ENCODE measurements at places on chromosomes 3 and 15. TPM values are rescaled to one million over a fixed set of nuclear protein-coding genes. Genes with fewer than 3 reads are reported as not detected.
A peak's percentile ranks its signal among the peaks of the same experiment; 100 is the strongest.

The RASGRF1 gene
- 2.4 TPM for total RNA-seq

The KCNH8 gene
- 0.12 TPM for total RNA-seq

The COL6A6 gene
- not detected for total RNA-seq

The MEX3B gene
- 1.9 TPM for total RNA-seq

DNA sequence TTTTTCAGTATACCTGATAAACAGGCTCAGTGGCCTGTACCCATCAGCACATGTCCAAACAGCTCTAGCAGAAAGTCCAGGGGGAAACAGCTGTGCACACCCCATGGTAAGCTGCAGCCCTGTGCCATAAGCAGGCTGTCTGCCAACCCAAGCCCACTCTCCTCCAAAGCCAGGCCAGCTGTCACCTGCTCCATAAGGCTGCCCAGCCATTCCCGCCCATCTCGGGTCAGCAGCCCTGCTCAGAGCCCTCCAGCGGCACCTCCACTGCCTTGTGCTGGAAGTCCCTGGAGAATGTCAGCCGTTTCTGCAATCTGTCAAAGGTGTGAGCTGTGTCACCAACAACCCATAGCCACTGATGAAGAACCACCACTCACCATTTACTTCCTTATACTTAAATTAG lies 82.0 kb downstream of the NTRK3 start:
- no peaks in the 10 kb centered on the region for H3K36me3 ChIP-seq
- H3K4me1 ChIP-seq, result no peaks in the 10 kb centered on the region
- no peak overlapping the region for H3K4me3 ChIP-seq
- H3K27ac ChIP-seq, result no peak overlapping the region

DNA sequence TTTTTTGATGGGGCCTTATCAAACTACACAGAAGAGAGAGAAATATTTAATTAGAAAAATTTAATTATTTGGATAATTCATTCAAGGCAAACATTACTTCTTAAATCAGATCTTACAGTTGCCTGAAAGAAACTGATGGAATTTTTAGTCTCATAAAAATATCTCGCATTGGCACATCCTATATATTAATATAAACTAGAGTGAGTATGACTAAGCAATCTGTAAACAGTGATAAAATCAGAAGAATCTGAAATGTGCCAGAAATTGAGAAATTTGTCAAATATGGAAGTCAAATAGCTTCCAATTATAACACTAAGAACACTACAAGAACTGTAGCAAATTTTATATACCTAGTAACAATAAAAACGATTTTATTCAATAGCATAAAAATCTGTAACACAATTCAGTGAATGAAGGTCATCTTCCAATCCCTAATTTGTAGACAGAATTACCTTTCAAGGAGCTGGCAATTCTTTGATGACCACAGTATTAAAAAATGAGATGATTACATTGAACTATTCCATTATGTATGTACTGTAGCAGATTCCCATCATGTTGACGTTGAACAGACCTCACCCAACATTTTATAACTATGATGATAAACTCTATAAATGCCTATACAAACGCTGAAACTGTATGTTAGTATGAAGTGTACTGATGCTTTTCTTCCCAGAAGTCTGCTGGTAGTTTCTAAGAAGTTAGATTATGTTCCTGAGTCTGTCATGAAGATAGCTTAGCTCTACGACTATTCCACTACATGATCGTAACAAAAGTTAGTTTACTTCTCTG lies 63.0 kb downstream of the ALDH1A2 start:
- no peaks in the 10 kb centered on the region for H3K27me3 ChIP-seq
- DNase-seq, result no peak
- H3K36me3 ChIP-seq, result no peaks in the 10 kb centered on the region
- no peaks in the 10 kb centered on the region for H3K4me1 ChIP-seq
- no peak overlapping the region for H3K27ac ChIP-seq
- H3K4me3 ChIP-seq, result no peak overlapping the region

- no peak for DNase-seq
- H3K27ac ChIP-seq, result no peak overlapping the region
Measured at GRCh38 chr15:62060896-62061280, 641 bp upstream of the VPS13C start.

DNA sequence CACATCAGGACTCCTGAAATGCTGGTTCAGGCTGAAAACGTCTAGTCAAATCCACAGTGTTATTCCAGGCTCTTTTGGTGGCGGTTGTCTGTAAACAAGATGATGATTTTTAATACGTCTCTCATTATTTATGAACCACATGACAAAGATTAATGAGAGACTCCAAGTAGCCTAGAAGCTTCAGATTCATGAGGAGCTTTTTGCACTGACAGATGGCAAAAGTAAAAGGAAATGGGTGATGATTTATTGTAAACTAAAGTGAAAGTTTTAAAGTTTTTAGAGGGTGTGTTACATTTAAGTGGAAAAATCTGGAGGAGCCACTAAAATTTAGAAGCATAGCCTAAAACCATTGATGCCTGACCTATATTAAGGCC lies 77.0 kb downstream of the BBX start:
- no peaks in the 10 kb centered on the region for H3K36me3 ChIP-seq
- no peak overlapping the region for H3K27ac ChIP-seq
- H3K4me1 ChIP-seq, result no peaks in the 10 kb centered on the region
- no peak overlapping the region for H3K4me3 ChIP-seq
- no peaks in the 10 kb centered on the region for H3K27me3 ChIP-seq
- no peak for DNase-seq

DNA sequence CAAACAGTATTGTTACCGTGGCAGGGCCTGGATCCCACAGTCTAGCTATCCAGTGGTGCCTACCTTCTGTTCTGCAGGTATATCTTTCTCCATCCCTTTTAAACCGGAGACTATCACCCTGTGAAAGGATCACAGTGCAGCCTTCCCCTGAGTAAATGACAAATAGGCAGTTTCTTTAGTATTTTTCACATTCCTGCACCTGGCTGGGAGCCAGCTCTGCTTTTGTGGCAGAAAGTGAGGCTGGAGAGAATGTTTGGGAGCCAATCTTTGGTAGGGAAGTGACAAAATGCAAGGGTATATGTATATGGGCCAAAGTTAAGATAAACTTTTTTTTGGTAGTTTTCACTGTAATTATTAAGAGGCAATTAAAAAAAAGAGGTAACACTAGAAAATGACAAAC lies 54.8 kb downstream of the ARHGEF26 start:
- no peak overlapping the region for H3K27ac ChIP-seq
- DNase-seq, result no peak
- H3K4me1 ChIP-seq, result no peaks in the 10 kb centered on the region
- H3K4me3 ChIP-seq, result no peak overlapping the region

- no peaks in the 10 kb centered on the region for H3K27me3 ChIP-seq
- no peak for DNase-seq
- H3K36me3 ChIP-seq, result no peaks in the 10 kb centered on the region
- H3K4me1 ChIP-seq, result no peaks in the 10 kb centered on the region
- no peak overlapping the region for H3K27ac ChIP-seq
Measured at GRCh38 chr3:95424279-95424678, 1361.4 kb downstream of the NSUN3 start.

DNA sequence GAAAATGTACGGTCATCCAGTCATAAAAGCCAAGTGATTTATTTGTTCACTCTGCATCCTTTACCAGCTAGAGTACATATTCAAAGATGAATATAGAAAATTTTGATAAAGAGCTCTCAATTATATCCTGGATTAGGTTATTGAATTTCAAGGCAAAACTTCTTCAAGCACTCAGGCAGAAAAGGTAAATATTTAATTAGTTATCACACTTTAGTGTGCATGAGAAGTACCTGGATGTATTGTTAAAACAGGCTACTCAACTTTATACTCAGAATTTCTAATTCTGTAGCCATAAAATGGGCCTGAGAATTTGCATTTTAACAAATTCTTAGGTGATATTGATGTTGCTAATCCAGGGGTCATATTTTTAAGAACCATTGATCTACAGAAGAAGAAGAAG lies 45.3 kb downstream of the ILDR1 start:
- no peaks in the 10 kb centered on the region for H3K4me1 ChIP-seq
- H3K36me3 ChIP-seq, result no peaks in the 10 kb centered on the region
- no peak overlapping the region for H3K4me3 ChIP-seq
- H3K27me3 ChIP-seq, result no peaks in the 10 kb centered on the region
- no peak for DNase-seq

DNA sequence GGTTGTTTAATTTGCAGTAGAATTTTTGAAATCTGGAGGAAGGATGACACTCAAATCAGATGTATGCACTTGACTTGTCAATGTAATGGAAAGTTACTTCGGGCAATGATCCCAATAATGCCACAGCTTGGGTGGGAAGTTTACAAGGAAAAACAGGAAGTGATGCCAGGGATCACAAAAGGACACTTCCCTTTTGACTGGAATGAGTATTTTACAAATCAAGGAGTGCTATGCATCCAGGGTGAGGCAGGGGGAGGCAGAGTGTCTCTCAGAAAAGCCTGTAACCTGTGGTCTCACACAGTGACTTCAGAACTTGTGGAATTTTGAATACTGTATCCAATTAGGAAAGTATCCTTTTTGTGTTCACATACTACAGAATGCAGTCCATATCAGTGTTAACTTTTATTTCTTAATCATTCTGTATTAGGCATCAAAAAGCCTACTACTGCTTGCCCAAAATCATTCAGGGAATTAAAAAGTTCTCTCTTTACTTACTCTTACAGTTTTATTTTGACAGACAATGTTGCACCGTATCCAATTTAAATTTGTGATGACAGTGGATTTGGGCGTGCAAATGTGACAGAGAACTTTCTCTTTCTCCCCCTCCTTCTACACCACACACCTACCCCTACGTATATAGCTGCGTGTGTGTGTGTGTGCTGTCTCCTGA lies 445.1 kb downstream of the MECOM start:
- no peaks in the 10 kb centered on the region for H3K27me3 ChIP-seq
- no peak overlapping the region for H3K4me3 ChIP-seq
- DNase-seq, result peak; percentile 54
- no peaks in the 10 kb centered on the region for H3K36me3 ChIP-seq

DNA sequence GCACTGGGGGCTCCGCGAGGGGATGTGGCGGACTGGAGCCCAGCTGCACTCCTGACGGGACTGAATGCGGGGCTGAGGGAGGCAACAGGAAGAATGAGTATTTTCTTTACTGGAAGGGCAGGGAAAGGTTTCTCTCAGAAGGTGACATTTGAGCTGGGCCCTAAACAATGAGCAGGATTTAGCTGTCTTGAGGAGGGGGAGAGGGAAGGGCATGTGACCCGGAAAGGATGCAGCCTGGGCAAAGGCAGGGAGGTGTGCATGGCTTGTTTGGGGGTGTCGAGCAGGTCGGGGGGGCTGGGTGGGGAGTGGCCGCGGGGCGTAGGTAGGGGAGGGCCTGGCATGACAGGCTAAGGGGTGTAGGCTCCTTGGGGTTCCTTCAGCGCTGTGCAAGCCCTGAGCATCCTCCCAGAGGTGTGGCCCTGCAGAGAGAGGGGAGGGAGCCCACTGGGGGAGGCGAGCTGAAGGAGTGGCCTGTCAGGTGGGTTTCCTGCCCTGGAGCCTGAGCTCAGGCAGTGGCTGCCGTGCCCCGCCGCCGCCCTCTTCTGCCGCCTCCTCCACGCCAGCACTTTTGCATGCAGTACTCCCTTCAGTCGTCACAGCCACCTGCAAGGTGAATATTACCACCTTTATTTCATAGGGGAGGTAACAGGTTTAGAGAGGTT lies 17.2 kb upstream of the ANKDD1A start:
- no peaks in the 10 kb centered on the region for H3K27me3 ChIP-seq
- no peak overlapping the region for H3K4me3 ChIP-seq
- H3K27ac ChIP-seq, result no peak overlapping the region
